ENCODE measurements at places on chromosomes 4 and X.
A peak's percentile ranks its signal among the peaks of the same experiment; 100 is the strongest.

DNA sequence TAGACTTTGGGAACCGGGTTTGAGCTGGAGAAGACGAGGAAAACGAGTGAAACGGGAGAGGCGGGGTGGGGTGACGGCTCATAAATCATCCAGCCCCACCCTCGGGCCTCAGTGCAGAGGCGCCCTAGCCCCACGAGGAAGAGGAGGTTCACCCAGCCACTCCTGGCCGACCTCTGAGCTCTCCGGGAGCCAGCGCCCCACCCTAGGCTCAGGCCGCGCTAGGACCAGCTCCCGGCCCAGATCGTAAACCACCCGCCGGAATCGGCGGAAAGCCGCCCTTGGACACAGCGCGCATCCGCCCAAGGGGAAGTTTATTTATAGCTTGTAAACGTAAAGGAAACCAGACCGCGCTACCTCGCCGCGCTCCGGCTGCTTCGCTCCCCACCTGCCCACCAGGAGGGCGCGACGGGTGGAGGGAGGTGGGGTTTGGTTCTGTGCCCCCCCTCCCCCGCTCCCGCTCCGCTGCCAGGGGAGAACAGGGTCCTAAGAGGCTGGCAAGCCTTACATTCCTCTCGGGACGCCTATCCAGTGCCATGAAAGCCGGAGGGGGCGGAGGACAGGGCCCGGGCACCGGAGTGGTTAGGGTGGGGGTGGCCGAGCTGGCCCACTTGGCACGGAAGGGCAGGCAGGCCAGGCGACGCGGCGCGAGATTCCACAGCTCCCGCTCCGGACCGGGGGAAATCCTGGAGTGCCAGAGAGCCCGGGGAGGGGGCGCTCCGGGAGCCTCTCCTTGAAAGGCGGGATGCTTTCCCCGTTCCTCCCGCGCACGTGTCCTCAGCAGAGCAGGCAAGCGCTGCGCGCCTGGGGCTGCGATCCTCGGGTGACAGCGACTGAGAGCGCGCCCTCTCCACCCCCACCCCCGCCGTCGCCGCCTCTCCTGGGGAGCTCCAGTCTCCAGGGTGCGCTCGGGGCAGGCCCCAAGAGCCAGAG lies 84.2 kb downstream of the BCOR start:
- H3K27ac ChIP-seq = peak overlapping the region; percentile 65
- H3K36me3 ChIP-seq = no peaks in the 10 kb centered on the region
- DNase-seq = peak; percentile 73
- peaks cover 25% of the 10 kb centered on the region for H3K27me3 ChIP-seq
- H3K4me3 ChIP-seq = peak overlapping the region; percentile 64

- no peak overlapping the region for H3K4me3 ChIP-seq
- peaks cover 8% of the 10 kb centered on the region for H3K27me3 ChIP-seq
- no peaks in the 10 kb centered on the region for H3K36me3 ChIP-seq
- peaks cover 8% of the 10 kb centered on the region for H3K4me1 ChIP-seq
- DNase-seq = no peak
These were observed 134.8 kb upstream of the GIMD1 start for GRCh38 chr4:106503116-106504050.

DNA sequence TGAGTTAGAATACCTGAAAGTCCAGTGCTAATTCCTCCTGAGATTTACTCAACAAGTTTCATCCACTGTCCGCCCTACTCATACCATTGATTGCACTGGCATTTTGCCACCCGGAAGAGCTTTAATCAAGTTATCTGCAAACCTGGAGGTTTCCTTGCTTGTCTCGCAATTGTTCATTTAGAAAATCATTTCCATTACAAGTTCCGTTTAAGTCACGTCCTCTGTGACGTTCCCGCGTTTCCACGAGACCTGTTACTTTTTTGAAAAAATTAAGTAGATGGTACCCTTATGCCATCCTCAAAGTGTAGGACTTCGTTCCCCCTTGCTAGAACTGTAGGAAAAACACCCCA lies 761 bp upstream of the FRYL start:
- H3K4me3 ChIP-seq = peak overlapping the region; percentile 96
- peak; percentile 62 for DNase-seq
- H3K36me3 ChIP-seq = peaks cover 8% of the 10 kb centered on the region
- H3K27me3 ChIP-seq = no peaks in the 10 kb centered on the region

- no peak for DNase-seq
- H3K4me1 ChIP-seq = no peaks in the 10 kb centered on the region
- H3K4me3 ChIP-seq = no peak overlapping the region
- no peaks in the 10 kb centered on the region for H3K36me3 ChIP-seq
These were observed 62.2 kb upstream of the PRPS1 start for GRCh38 chrX:107565931-107566603.

DNA sequence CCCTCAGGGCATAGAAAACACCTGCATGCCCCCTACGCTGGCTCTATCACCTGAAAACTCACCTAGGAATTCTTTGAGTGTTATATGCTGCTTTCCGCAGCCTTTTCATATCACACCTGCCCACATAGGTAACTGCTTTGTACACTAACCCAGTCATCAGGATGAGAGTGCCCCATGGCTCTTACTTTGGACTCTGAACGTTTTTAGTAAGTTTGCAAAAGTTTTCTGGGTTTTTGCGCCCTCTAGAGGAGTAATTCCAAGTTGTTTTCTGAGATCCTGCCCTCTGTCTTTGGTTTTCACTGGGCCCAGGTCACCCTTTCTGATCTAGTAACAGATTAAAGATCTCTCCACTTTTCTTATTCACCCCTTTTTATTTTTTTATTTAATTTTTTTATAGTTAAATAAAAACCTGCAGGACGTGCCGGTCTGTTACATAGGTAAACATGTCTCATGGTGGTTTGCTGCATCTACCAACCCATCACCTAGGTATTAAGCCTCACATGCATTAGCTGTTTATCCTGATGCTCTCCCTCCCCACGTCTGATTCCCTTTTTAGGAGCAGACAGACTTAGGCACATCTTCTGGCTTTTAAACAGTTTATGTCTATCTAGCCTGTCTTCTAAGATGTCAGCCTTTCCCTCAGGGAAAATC lies 139.2 kb downstream of the NWD2 start:
- no peak for DNase-seq
- no peak overlapping the region for H3K27ac ChIP-seq
- no peaks in the 10 kb centered on the region for H3K4me1 ChIP-seq
- peaks cover 20% of the 10 kb centered on the region for H3K27me3 ChIP-seq
- H3K36me3 ChIP-seq = no peaks in the 10 kb centered on the region
- no peak overlapping the region for H3K4me3 ChIP-seq

- no peaks in the 10 kb centered on the region for H3K36me3 ChIP-seq
- H3K27me3 ChIP-seq = no peaks in the 10 kb centered on the region
- DNase-seq = no peak
- H3K4me1 ChIP-seq = no peaks in the 10 kb centered on the region
- H3K4me3 ChIP-seq = no peak overlapping the region
- H3K27ac ChIP-seq = no peak overlapping the region
These were observed 345.1 kb upstream of the SMIM31 start for GRCh38 chr4:164408831-164409230.
